ENCODE measurements at places on chromosomes 6 and 20.

GRCh38 chr6:138087593-138088325 lies 19.5 kb downstream of the PERP start:
- DNase-seq, result no peak

GRCh38 chr6:15909290-15910070 lies 219.4 kb upstream of the MYLIP start:
- DNase-seq, result no peak

GRCh38 chr6:54702772-54703171 lies 143.8 kb upstream of the FAM83B start:
- no peak for DNase-seq

GRCh38 chr6:82902290-82902689 lies 163.4 kb downstream of the UBE3D start:
- DNase-seq, result no peak

DNA sequence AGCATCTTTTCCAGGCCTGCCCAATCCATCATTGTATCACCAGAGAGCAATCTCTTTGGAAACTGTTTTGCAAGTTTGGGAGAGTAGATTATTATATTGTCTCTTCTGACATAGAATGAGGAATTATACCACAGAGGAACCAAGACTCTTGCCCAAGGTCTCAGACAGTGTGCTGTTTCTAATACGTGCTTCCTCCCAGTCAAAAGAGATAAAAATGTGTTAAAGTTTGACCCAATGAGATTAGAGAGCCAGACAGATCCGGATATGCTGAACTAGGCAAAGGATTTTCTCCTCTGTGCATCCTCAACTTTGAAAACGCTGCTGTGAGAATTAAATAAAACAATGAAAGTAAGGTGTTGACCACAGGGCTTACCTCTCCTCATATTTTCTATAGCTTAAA lies 18.6 kb upstream of the NT5E start:
- DNase-seq, result no peak

Measured in CD4-positive, alpha-beta T cell treated with Interleukin-1 beta for 1 hour (primary cell).